Esophagus muscularis mucosa (tissue), 4 donors: ENCODE measurements at places on chromosomes 16 and 17. TPM values are rescaled to one million over a fixed set of nuclear protein-coding genes. Genes with fewer than 3 reads are reported as not detected.

The SLC13A2 gene
- total RNA-seq, result not detected

The MYH13 gene
- not detected for total RNA-seq

The ALDH3A1 gene
- 0.17 TPM for total RNA-seq

The HSD17B2 gene
- not detected for total RNA-seq

The C16orf92 gene
- not detected for total RNA-seq

The GRB7 gene
- 0.33 TPM for total RNA-seq
